ENCODE measurements at places on chromosomes 3 and 15.

DNA sequence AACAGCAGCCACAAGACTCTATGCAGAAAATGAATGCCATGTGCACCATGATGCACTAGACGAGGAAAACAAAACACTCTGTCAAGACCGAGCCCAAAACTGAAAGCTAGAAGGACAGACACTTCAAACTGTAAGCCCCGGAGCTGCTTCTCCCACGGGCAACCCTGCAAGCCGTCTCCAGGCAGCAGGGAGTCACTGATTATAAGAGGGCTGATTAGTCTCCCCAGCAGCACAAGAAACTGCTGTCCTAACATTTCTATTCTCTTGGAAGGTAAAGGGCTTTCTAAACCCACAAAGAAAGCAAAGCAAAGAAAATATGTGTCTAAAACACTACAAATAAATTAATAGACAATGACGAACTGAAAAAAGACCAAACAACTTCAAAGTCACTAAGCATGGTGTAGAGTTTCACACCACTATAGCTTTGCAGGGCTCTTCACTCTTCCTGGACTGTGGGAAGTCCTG lies 15.5 kb downstream of the TBC1D2B start:
- peak; percentile 46 for DNase-seq

DNA sequence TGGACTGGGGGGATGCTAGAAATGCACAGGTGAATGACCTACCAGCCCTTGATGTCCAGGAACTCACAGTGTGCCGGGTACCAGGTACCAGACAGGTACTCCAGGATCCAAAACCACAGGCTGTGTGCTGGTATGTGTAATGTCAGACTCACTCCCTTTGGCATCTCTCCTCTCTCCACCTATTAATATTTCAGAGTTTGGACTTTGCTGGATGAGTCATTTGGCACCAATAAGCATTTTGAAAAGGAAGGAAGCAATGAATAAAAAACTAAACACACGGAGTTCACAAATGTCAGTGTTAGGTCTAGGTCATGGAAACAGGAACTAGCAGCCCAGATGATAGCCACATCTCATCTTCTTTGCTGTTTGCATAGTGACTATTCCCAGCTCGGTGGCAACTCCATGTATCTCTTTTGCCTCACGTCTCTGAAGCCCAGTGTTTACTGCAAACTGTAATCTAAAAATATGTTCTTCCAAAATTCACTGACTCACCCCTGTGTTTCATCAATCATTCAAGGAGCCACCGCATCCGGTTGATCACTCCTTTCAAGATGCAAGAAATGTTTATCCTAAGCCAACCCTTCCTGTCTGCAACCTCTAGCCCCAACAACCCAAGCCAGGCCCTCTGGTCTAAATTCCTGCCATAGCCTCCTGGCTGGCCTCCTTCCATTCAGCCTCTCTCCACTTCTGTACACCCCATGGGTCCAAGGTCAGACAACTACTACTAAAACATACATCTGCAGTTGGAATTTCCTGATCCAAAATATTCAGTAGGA lies 8.4 kb downstream of the ITGB5 start:
- DNase-seq, result peak; percentile 24

- DNase-seq, result no peak
These were observed 22.4 kb downstream of the FBXW12 start for GRCh38 chr3:48394391-48394790.

DNA sequence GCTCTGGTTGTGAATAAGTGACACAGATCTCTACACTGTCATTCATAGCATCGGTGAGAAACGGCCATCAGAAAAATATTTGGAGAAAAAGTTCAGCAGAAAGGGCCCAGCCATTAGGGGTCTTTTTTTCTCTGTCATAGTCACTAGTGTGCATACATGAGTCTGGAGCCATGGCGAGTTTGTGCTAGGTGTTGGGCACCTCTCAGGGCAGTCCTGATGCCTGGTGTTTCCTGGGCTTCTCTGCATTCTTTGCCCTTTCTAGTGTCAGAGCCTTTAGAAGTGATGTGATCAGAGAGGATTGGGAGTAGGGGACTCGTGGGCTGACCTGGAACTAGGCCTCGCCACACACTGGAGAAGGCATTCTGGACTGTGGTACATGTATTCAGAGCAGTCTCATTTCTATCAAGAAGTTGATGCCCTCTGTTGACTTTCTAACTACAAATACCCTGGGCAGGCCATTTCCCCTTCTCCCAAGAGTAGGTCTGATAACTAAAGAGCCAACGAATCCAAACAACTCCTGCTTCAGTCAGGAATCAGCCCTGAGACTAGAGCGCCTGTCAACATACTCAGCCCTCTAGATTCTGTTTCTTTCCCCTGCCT lies 1.6 kb downstream of the KY start:
- no peak for DNase-seq

DNA sequence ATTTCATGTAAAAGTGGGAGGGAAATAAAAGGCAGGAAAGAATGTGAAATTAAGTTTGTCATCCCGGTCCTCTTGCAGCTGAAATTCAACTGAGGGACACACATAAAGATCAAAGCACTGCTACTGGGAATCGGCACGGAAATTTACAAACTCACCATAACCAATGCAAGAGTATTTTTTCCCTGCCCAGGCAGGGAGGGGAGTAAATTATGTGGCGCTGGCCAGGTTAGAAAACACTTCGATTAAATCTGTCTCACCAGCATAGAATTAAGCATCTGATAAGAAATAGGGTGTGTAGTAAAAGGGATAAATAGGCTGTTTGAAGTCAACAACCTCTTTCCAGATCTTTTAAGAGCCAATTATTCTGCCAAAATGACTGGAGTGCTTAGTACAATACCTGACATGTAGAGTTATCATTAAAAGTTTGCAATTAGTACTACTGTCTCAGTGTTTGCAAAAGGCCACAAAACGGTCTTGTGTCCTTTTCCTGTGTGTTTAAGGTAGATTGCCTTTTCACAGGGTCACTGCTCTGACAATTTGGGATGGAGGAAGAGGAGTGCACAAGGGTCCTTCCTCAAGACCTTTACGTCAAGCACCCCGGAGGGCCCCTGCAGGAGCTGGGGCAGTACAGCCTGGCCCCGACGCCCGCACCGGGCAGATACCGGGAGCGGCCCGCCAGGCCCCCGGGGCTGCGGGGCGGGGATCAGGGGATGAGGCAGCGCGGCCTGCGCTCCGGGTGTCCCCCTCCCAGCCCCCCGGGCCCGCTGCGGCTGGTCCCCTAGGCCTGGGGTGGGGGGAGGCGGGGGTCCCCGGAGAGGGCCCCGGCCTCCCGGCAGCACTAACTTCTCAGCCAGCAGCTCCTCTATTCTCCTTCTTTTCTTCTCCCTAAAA lies 651 bp downstream of the UBA3 start:
- DNase-seq, result peak; percentile 38

DNA sequence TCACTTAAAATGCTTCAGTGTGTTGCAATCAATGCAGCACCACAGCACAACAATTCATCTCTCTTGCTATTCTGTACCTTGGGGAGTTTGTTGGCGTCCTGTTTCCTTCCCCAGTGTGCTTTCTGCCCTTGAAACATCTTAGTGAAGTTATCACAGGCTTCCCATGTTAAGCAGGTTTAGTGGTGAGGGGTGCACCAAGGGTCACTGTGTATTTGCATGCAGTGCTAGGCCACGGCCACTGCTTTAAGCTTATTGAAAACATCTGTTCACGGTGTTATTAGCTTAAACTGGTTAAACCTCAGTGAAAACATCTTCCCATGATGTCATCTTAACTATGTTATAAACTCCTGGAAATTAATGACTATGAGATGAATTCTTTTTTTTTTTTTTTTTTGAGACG lies 217.3 kb upstream of the GOLIM4 start:
- no peak for DNase-seq

DNA sequence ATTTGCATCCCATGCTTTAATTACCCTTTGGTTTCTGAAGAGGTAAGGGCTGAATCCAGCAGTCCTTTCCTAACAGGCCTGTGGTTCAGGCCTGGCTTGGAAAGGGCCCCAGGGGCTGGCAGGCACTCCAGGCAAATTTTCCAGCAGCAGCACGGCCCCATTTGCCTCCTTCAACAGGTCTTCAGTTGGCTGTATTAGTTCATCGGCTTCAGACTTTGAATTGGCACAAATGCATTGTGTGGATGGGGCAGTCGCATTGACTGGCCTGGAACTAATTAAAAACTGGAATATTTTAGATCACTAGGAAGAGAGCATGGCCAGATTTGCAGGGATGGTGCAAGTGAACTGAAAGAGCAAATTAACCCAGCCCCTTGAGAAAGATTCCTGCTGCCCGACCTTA lies 207.8 kb upstream of the MCTP2 start:
- peak; percentile 24 for DNase-seq

- DNase-seq, result peak; percentile 90
These were observed 52.7 kb downstream of the MB21D2 start for GRCh38 chr3:192864941-192865340.

DNA sequence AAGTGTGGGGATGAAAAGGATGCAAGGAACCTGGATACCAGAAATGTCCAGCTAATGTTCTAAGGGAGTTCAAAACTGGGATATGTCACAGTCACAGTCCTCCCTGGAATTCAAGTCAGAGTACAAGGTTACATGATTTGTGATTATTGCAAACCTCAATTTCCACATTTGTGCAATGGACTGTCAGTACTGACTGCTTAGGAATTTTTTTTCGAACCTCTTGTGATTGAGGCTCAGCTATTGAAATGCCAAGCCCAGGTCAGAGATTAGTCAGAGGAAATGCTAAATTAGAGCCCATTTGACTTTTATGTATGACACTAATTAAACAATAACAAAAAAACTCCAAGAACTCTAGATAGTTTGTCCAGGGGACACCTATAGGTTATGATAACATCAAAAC lies 210.2 kb downstream of the THSD4 start:
- DNase-seq, result no peak

DNA sequence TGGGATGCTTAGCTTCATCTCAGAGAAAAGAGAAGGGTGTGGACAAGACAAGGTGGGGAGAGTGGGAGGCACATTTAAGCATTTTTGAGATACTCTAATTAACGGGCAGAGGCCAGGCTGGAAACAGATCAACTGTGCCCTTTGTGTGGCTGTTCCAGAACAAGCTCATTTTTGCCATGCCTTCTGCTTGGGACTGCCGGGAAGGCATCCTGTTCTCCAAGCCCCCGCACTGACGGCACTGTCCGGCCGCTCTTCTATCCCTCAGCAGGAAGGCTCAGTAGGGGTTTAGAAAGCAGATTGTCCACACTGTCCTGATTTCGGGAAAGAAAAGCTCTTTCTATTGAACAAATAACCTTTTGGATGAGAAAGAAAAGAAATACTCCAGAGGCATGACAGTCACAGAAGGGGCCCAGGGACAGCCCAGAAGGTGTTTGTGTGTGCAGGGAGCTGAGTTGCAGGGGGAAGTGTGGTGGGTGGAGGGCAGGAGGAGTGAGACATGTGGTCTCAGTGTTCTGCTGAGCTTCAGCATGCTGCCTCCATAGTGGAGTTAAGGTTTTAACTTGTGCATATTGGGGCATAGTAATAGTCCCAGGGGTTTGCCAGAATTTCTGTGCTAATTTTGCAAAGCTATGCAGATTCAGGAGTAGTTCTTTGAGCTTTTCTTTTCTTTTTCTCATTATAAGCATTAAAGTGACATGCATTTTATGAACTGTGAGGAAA lies 27.3 kb downstream of the SV2B start:
- no peak for DNase-seq

GRCh38 chr3:156291272-156292123 lies 171.1 kb downstream of the KCNAB1 start:
- peak; percentile 43 for DNase-seq

DNA sequence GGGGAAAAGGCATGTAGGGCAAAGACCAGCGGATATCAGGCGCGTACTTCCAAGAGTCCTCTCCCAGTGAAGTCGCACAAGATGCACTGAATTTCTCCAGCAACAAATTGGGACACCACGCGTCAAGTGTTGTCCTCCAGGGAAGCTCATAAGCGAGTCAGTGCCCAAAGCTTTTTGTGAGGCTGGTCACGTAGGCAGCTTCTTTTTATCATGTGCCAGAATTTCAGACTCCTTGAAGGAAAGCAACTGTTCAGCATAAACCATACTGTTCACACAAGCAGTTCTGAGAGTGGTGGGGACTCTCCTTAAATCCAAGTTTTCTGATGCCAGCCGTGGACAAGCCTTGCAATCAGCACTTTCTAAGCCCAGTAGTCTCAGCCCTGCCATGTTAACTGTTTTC lies 10.1 kb upstream of the FSTL1 start:
- peak; percentile 36 for DNase-seq

DNA sequence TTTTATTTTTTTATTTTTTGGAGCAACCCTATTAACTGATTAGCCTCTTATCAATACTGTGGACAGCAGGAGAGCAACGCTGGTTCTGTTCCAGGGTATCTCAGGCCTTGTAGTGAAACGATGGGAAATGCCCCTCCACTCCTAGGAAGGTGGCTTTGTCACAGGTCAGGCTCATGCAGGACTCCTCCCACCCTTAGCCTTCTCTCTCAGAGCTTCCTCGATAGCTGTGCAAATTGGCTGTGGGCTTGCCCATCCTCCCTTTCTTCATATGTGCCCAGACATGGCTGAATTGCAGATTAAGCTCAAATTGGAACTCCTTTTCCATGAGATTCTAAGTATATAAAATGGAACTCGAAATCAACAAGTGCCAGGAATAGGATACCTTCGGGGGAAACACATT lies 38.5 kb downstream of the TMEM41A start:
- DNase-seq, result no peak

DNA sequence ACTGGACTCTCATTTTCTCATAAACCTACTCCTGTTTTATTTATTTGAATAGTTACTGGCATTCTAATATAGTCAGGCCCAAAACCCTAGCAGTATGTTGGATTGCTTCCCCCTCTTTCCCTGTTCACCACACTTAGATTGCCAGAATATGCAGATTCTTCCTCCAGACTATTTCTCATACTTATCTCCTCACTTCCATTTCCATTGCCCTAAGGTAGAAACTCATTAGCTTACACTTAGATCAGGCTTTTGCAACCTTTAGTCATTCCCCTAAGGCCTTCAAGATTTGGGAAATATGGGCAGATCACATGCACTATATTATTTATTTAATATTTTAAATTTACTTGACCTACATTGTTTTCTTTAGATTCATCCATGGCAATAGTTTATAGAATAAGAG lies 98.9 kb downstream of the MEIS2 start:
- no peak for DNase-seq

DNA sequence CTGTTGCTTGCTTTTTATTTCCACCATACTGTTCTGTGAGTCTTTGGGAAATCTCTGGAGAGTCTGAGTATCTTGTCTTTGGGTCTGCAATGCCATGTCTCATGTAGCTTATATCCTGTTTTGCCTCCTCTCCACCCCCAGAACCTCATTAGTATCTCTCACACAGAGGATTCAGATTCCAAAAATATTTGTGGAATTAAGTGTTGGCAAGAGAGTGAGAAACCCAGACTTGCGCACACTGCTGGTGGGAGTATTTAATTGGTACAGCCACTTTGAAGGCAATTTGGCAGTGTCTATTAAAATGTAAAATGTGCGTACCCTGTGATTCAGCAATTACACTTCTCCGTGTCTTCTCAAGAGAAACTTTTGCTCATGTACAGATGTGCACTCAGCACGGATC lies 68.6 kb downstream of the ZNF621 start:
- DNase-seq, result peak; percentile 20

GRCh38 chr3:114538211-114538610 lies 244.4 kb downstream of the TIGIT start:
- no peak for DNase-seq

GRCh38 chr3:129688271-129688895 lies 81.9 kb upstream of the PLXND1 start:
- DNase-seq, result peak; percentile 86

All from tongue (tissue), 3 donors.